ENCODE measurements at places on chromosomes 1 and 21. TPM values are rescaled to one million over a fixed set of nuclear protein-coding genes. Genes with fewer than 3 reads are reported as not detected.

DNA sequence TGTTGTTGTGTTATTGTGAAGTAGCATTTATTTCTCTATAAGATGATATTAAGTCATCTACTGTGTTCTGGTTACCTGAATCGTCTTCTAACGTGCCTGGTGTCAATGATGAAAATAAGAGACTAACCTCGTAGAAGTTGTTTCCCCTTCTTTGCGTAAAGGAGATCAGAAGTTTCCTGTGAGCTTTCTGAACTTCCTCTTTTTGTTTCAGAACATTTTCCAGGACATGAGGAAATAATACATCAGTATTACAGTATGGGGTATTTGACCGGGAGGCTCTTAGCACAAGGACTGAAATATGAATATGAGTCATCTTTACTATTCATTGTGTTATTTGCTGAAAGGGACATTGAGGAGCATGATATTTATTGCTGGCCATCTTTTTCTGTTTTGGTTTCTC is 1.3 kb downstream of the ST6GALNAC3 start:
- H3K27ac ChIP-seq, result peak overlapping the region; percentile 40
- peaks cover 48% of the 10 kb centered on the region for H3K27me3 ChIP-seq
- H3K4me3 ChIP-seq, result peak overlapping the region; percentile 90
- peaks cover 13% of the 10 kb centered on the region for H3K4me1 ChIP-seq

- H3K27me3 ChIP-seq, result no peaks in the 10 kb centered on the region
- no peak overlapping the region for H3K27ac ChIP-seq
Measured at GRCh38 chr1:164720440-164721227, 161.7 kb downstream of the PBX1 start.

Gene SEMA6C
- total RNA-seq, result 34.0 TPM

Gene LCE1F
- not detected for total RNA-seq

GRCh38 chr1:18886003-18886335 is 16.4 kb downstream of the ALDH4A1 start:
- peaks cover 7% of the 10 kb centered on the region for H3K36me3 ChIP-seq
- no peak overlapping the region for H3K27ac ChIP-seq
- no peak for DNase-seq
- no peak overlapping the region for H3K4me3 ChIP-seq

DNA sequence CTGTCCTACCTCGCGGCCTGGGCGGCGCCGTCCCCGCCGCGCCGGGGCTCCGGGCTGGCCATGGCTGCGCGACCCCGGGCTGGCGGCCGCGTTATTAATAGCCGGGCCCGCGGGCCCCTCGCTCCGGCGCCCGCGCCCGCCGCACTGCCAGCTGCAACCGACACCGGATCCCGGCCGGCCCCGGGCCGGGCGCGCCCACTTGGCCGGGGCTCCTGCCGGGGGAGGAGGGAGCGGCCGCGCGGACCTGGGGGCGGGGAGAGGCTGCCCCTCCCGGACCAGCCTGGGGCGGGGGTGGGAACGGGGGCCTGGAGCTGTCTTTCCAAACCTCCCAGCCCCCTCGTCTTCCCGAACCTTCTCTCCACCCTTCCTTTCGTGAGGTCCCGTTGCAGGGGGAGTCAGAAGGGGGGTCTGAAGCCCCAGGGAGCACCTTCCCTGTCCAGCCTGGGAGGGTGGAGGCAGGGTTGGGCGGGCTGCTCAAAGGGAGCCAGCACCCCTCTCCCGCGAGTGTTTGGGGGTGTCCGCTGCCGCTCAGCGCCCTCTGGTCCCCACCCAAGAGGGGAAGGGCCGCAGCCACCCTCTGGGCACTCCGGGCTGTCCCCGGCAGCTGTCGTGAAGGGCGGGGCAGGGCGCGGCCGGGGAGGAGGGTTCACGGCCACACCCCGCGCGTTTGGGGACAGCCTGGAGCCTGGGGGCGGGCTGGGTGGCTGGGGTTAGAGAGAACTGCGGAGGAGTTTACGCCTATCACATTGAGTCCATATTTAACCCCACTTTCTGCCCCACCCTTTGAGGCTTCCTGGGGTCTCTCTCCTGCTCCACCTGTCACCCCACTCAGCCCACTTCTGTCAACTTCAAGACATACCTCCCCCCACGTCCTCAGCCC is at the start of gene SYNC:
Gene SYNC, minus strand, starts transcription at position 172 of the 880 bp plus-strand sequence. Its CDS starts 110 bp downstream, at position 62.
- no peaks in the 10 kb centered on the region for H3K36me3 ChIP-seq
- H3K4me1 ChIP-seq, result peaks cover 8% of the 10 kb centered on the region
- H3K27me3 ChIP-seq, result peaks cover 39% of the 10 kb centered on the region
- DNase-seq, result no peak

DNA sequence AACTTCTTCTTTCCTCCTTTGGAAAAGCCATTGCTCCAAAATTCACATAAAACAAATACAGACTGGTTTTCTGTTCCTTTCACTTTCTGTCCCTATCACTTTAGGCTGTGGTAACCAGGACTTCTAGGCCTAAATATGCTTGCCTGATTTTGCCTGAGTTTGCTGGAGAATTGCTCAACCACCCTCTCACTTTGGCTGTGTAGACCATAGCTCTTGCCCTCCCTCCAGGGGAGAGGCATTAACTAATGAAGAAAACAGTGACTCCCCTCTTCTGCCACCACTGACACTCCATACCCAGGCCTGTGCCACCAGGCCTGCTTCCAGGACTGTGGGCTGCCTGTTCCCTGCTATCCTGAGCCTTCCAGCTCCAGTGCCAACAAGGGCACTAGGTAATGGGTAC is 163.5 kb downstream of the TOMM20 start:
- no peak for DNase-seq
- H3K27me3 ChIP-seq, result no peaks in the 10 kb centered on the region
- H3K4me1 ChIP-seq, result peaks cover 57% of the 10 kb centered on the region
- no peak overlapping the region for H3K27ac ChIP-seq

- H3K27ac ChIP-seq, result no peak overlapping the region
- peaks cover 28% of the 10 kb centered on the region for H3K4me1 ChIP-seq
- peaks cover 19% of the 10 kb centered on the region for H3K36me3 ChIP-seq
- H3K4me3 ChIP-seq, result no peak overlapping the region
Measured at GRCh38 chr1:233015965-233016364, 65.6 kb downstream of the NTPCR start.

Gene NECTIN4
- total RNA-seq, result 1.9 TPM

GRCh38 chr1:50851034-50851433 is 109.0 kb downstream of the FAF1 start:
- H3K4me3 ChIP-seq, result no peak overlapping the region
- no peak overlapping the region for H3K27ac ChIP-seq
- peaks cover 4% of the 10 kb centered on the region for H3K36me3 ChIP-seq
- H3K4me1 ChIP-seq, result peaks cover 5% of the 10 kb centered on the region
- no peaks in the 10 kb centered on the region for H3K27me3 ChIP-seq
- no peak for DNase-seq

DNA sequence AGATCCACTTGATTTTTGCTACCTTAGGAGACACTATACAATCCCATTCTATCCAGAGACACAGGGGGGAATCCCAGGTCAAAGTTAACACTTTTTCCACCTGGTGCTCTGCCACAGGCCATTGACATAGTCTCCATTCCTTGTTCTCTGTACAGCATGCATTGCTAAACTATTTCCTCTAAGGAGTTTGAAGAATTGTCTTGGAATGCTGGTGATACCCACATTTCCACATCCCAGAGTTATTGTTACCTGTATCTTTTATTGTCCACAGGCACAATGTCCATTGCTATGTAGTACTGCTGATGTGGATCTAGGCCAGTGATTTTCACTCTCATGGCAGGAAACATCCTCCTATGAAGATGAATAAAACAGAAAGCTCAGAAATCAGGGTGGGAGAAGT is 61.9 kb downstream of the TBX15 start:
- DNase-seq, result no peak
- no peaks in the 10 kb centered on the region for H3K36me3 ChIP-seq
- H3K27ac ChIP-seq, result no peak overlapping the region
- no peak overlapping the region for H3K4me3 ChIP-seq
- H3K27me3 ChIP-seq, result peaks cover 19% of the 10 kb centered on the region
- H3K4me1 ChIP-seq, result peaks cover 1% of the 10 kb centered on the region

- peaks cover 28% of the 10 kb centered on the region for H3K36me3 ChIP-seq
- no peak overlapping the region for H3K4me3 ChIP-seq
- H3K27me3 ChIP-seq, result no peaks in the 10 kb centered on the region
- no peak for DNase-seq
- no peak overlapping the region for H3K27ac ChIP-seq
Measured at GRCh38 chr1:232462213-232462612, 167.7 kb downstream of the SIPA1L2 start.

Gene C1orf115
- 9.8 TPM for total RNA-seq

DNA sequence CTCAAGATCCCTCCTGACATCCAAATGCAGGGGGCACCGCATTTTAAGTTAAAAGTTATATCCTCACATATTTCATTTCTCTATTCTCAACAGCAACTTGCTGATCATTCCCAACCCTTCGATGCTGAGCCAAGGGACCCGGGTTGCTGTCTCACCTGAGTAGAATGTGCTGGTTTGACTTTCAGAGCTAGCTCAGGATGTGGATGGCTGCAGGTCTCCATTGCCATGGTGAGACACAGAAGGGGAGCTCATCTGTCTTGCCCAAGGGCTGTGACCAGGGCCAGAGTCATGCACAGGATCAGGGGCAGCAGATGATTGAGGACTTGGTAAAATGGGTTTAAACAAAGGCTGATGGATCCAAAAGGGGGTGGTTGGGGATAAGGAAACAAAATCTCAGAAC is 112.1 kb downstream of the HMGB4 start:
- H3K4me3 ChIP-seq, result no peak overlapping the region
- no peak for DNase-seq
- peaks cover 48% of the 10 kb centered on the region for H3K27me3 ChIP-seq
- no peaks in the 10 kb centered on the region for H3K36me3 ChIP-seq

DNA sequence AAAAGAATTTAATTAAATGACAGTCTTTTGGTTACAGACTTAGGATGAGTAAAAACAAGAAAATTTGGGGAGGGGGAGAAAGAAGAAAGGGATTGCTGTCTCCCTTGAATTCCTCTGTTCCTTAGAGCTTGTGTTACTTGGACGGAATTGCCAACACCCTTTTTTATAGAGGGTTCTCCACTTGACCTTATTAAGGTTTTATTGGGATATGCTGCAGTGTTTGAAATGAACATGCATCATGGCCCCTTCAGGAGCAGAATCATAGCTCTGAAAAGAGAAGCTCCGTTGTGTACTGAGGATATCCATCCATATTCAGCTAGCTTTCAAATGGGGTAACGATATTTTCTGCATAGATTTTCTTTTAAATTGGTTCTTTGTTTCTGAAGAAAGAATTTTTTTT is 48.2 kb upstream of the DNASE2B start:
- no peak overlapping the region for H3K4me3 ChIP-seq
- no peak for DNase-seq
- H3K36me3 ChIP-seq, result peaks cover 18% of the 10 kb centered on the region
- H3K27me3 ChIP-seq, result no peaks in the 10 kb centered on the region

- H3K36me3 ChIP-seq, result no peaks in the 10 kb centered on the region
- H3K27me3 ChIP-seq, result no peaks in the 10 kb centered on the region
- H3K4me3 ChIP-seq, result no peak overlapping the region
- H3K4me1 ChIP-seq, result no peaks in the 10 kb centered on the region
Measured at GRCh38 chr1:59568158-59568935, 246.4 kb upstream of the HOOK1 start.

Gene RGL1
- total RNA-seq, result 5.9 TPM

DNA sequence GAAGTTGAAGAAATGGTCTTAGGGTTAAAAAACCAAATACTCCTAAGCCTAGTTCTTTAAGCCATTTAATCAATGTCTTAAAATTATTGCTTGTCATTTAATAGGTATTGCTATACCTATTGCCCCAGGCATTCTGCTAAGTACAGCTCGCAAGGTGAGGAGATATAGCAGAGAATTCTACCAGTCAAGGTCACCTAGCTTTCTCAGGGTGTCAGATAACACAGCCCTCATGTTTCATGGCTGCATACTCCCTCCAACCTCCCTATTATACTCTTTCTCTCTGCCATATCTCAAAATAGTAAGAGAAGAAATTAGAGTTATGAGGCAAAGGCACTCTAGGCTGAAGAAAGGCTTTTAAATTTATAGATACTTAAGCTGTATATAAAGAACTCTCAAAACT is 68.4 kb upstream of the GPR88 start:
- peaks cover 5% of the 10 kb centered on the region for H3K4me1 ChIP-seq
- H3K27me3 ChIP-seq, result no peaks in the 10 kb centered on the region
- H3K36me3 ChIP-seq, result peaks cover 24% of the 10 kb centered on the region
- H3K4me3 ChIP-seq, result no peak overlapping the region
- H3K27ac ChIP-seq, result no peak overlapping the region
- DNase-seq, result no peak

DNA sequence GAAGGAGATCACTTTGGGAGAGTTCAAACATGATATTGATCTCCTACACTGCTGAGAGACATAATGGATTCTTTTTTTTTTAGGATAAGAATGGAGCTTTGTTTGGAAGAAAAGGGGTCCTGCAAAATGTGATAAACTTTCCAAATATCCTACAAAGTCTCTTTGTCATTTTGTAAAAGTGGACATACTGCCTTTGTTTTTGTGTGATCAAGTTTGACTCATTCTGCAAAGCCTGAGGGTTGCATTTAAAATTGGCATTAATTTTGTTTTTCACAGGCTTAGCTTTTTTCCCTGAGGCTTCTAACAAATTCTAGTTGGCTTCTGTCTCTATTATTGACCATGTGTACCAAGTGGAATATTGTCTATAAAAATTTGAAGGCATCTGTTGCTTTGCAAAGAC is 113.2 kb downstream of the AK5 start:
- H3K27ac ChIP-seq, result no peak overlapping the region
- no peak overlapping the region for H3K4me3 ChIP-seq
- no peak for DNase-seq
- H3K4me1 ChIP-seq, result peaks cover 22% of the 10 kb centered on the region
- H3K36me3 ChIP-seq, result no peaks in the 10 kb centered on the region

Gene ACOT11
- total RNA-seq, result 2.2 TPM

- peaks cover 43% of the 10 kb centered on the region for H3K27me3 ChIP-seq
- H3K27ac ChIP-seq, result no peak overlapping the region
- no peak for DNase-seq
- no peak overlapping the region for H3K4me3 ChIP-seq
- H3K4me1 ChIP-seq, result peaks cover 11% of the 10 kb centered on the region
Measured at GRCh38 chr1:55702064-55702463, 486.9 kb upstream of the USP24 start.

GRCh38 chr1:76018045-76018444 is 56.5 kb upstream of the ST6GALNAC3 start:
- H3K4me3 ChIP-seq, result no peak overlapping the region
- DNase-seq, result no peak
- H3K4me1 ChIP-seq, result peaks cover 4% of the 10 kb centered on the region
- H3K27ac ChIP-seq, result no peak overlapping the region

GRCh38 chr1:66752671-66753371 is 562 bp downstream of the DYNLT5 start:
- no peak for DNase-seq
- no peaks in the 10 kb centered on the region for H3K36me3 ChIP-seq
- H3K27me3 ChIP-seq, result peaks cover 29% of the 10 kb centered on the region
- peaks cover 5% of the 10 kb centered on the region for H3K4me1 ChIP-seq
- peak overlapping the region; percentile 66 for H3K4me3 ChIP-seq
- peak overlapping the region; percentile 15 for H3K27ac ChIP-seq

- no peak for DNase-seq
- H3K4me3 ChIP-seq, result no peak overlapping the region
Measured at GRCh38 chr1:240098534-240098933, 6.9 kb downstream of the FMN2 start.

GRCh38 chr1:59237900-59238299 is 59.0 kb upstream of the FGGY start:
- no peaks in the 10 kb centered on the region for H3K36me3 ChIP-seq
- H3K27ac ChIP-seq, result no peak overlapping the region
- no peak for DNase-seq
- H3K4me3 ChIP-seq, result no peak overlapping the region
- H3K4me1 ChIP-seq, result no peaks in the 10 kb centered on the region

- H3K27me3 ChIP-seq, result no peaks in the 10 kb centered on the region
- no peak for DNase-seq
- H3K4me3 ChIP-seq, result no peak overlapping the region
- H3K36me3 ChIP-seq, result peaks cover 1% of the 10 kb centered on the region
- H3K27ac ChIP-seq, result no peak overlapping the region
- H3K4me1 ChIP-seq, result peaks cover 12% of the 10 kb centered on the region
Measured at GRCh38 chr1:165259706-165260428, 96.6 kb downstream of the LMX1A start.

Gene GNAT2
- total RNA-seq, result not detected

- H3K27ac ChIP-seq, result no peak overlapping the region
- H3K36me3 ChIP-seq, result no peaks in the 10 kb centered on the region
- peaks cover 2% of the 10 kb centered on the region for H3K4me1 ChIP-seq
Measured at GRCh38 chr1:31750858-31751510, 13.2 kb downstream of the ADGRB2 start.
